ENCODE measurements at places on chromosomes 13 and 19.

GRCh38 chr13:113208421-113209335 is at the start of gene PCID2:
TSS of gene PCID2 (minus strand) at chr13:113208669. CDS start at chr13:113208634, 35 bp downstream.
- DNase-seq = peak; percentile 59

GRCh38 chr13:86464193-86464592 is 665.0 kb upstream of the SLITRK6 start:
- no peak for DNase-seq

DNA sequence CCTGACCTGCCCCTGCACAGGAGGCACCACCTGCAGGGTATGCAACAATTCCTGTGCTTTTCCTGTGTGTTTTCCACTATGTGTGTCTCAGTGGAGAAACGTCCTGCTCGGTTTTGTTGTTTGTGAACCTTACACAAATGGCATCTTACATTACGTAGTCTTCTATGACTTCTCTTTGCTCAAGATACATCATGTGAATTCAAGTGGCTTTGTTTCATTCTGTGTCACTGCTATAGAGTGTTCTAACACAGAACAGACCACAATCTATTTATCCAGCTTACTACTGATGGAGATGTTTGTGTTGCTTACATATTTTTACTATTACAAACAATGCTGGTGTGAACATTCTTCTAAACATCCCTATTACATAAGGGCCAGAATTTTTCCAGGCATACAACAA is 97.7 kb downstream of the ANKRD10 start:
- DNase-seq = no peak

DNA sequence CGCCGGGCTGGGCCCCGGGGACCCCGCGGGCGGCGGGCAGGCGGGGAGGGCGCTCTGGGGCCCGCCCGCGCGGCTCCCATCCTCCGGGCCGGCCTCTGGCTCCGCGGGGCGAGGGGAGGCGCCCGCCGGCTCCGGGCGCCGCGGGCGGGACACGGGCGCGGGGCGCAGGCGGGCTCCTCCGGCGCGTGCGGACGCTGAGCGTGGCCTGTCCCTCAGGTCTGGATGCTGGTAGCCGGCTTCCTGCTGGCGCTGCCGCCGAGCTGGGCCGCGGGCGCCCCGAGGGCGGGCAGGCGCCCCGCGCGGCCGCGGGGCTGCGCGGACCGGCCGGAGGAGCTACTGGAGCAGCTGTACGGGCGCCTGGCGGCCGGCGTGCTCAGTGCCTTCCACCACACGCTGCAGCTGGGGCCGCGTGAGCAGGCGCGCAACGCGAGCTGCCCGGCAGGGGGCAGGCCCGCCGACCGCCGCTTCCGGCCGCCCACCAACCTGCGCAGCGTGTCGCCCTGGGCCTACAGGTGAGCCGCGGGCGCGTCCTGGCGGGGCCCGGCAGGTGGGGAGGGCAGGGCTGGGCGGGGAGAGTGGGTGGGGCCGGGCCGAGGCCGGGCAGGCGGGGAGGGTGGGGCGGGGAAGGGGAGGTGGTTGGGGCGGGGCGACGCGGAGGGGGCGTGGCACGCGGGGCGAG is 420 bp downstream of the IL17D start:
- DNase-seq = no peak

DNA sequence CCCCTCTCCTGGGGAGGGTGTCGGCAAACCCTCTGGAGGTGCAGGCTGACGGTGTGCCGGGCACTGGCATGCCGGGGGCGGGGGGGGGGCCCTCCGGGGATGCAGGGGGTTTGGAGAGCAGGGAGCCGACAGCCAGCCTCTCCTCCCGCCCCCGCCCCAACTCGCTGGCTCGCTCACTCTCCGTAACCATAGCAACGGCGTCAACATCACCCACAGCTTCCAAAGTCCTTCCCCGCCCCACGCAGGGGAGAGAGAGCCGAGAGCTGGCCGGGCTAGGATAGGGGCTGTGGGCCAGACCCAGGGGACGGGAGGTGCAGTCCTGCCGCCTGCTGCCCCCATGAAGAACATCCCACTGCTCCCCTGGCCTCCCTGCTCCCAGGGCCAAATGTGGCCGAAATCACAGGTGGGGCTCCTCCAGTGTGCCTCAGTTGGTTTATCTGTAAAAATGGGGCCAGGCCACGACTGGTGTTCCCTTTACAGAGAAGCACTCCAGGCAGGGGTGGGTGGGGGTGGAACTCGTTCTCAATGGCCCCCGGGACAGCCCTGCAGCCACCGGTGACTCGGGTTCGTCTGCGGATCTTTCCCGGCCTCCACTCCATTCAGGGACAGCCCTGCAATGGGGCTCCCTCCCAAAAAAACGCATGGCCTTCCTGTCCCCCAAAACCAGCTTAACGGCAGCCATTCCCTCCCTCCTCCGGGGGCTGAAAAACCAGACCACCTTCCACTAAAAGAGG is 3.2 kb downstream of the KLF16 start:
- no peak for DNase-seq

DNA sequence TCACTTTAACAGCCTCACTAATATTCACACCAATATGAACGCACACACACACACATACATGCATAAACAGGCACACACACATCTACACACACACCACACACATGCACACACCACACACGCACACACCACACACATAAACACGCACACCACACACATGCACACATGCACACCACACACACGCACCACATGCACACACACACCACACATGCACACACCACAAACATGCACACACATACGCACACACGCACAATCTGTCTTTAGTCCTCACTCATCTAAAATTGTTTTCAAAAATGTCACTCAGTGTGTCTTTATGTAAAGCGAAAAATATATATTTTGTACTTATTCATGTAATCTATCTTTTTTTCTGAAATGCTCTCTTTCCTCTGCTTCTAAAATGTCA is 158.1 kb upstream of the SGCG start:
- no peak for DNase-seq

- no peak for DNase-seq
Observed at GRCh38 chr13:72686766-72687165, 40.7 kb downstream of the MZT1 start.

DNA sequence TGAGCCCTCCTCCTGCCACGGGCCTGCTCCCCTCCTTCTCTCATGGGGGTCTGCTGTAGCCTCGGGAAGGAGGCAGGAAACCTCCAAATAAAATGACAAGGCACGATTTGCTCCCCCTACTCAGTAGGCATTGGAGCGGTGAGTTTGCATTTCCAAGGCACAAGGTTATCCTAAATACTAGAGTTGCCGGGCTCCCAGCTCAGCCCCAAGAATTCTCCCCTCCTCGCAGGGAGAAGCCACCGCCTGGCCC is 1.5 kb downstream of the CEBPA start:
- no peak for DNase-seq

GRCh38 chr13:43166644-43167457 is 143.5 kb downstream of the DNAJC15 start:
- DNase-seq = no peak

GRCh38 chr13:77619655-77620054 is 77.8 kb upstream of the SLAIN1 start:
- no peak for DNase-seq

DNA sequence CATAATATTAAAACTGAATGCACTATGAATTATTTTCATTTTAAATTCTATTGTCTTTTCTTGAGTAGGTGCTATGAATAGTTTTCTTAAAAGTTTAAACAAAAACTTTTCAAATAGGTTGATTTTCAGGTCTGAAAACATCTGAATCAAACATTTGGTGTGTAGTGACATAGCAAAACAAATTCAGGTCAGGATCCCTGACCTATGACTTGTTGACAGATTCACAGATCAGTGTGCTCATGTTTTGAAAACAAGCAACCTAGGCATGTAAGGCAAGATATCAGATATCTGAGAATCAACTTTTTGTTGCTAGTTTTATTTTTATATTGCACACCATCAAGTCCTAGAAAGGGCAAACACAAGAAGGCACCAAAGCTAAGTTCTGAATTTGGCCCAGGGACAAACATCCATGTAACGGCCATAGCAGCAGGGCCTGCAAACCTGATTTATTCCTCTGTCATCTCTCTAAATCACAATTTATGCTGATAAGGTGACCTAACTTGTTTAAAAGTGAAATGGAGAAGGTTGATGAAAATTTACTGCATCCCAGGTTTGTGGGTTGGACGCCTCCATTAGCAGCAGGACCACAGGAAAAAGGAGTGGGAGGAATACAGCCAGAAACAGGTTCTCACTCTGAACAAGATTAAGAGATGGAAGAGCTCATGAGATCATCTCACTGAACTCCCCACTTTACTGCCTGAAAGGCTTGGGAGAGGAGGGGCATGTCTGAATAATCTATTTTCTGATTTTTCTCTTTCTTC is 337.7 kb downstream of the KCNRG start:
- DNase-seq = no peak

- DNase-seq = no peak
Observed at GRCh38 chr19:28977826-28978225, 235.1 kb downstream of the UQCRFS1 start.
